ENCODE measurements at places on chromosomes 12 and 14.

- no peak for DNase-seq
Measured at GRCh38 chr12:67697967-67698366, 49.4 kb downstream of the DYRK2 start.

GRCh38 chr12:109888179-109889020 lies 8.1 kb upstream of the GLTP start:
- no peak for DNase-seq

DNA sequence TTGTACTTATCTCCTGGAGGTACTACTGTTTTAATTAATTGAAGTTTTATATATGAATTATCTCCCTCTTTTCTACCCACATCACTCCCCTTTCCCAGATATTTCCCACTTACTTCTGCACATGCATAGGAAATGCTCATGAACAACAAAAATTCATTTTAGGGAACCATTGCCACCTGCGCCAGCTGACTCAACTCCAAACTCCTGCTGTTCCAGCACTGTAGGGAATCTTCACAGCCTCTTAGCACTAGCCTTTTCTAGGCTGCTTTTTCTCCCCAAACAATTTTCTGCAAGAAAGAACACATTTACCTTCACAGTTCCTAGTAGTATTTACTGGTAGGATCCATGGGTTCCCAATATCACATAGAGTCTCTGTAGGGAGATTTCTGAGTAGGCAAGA lies 268.4 kb downstream of the LRFN5 start:
- DNase-seq, result no peak

GRCh38 chr12:89863493-89863938 lies 154.9 kb upstream of the ATP2B1 start:
- peak; percentile 54 for DNase-seq

DNA sequence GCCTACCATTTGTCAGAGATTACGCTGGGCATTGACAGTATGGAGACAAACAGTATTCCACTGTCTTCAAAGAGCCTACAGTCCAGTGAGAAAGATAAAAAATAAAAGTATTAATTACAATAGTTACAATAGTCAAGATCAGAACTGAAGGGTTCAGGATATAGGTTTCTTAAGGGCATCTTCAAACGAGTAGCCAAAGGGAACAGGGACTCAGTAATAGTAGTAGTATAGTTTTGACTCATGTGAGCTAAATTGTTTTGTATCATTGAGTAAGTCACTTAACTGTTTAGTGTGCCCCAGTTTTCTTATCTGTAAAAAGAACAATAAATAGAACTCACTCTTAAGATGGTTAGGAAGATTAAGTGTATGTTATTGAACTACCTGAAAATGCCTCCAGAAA lies 123.6 kb downstream of the METTL25 start:
- DNase-seq, result no peak

- DNase-seq, result no peak
Measured at GRCh38 chr14:69780952-69781351, 14.0 kb downstream of the SRSF5 start.

- no peak for DNase-seq
Measured at GRCh38 chr12:100069795-100070194, 72.9 kb downstream of the BLTP3B start.

DNA sequence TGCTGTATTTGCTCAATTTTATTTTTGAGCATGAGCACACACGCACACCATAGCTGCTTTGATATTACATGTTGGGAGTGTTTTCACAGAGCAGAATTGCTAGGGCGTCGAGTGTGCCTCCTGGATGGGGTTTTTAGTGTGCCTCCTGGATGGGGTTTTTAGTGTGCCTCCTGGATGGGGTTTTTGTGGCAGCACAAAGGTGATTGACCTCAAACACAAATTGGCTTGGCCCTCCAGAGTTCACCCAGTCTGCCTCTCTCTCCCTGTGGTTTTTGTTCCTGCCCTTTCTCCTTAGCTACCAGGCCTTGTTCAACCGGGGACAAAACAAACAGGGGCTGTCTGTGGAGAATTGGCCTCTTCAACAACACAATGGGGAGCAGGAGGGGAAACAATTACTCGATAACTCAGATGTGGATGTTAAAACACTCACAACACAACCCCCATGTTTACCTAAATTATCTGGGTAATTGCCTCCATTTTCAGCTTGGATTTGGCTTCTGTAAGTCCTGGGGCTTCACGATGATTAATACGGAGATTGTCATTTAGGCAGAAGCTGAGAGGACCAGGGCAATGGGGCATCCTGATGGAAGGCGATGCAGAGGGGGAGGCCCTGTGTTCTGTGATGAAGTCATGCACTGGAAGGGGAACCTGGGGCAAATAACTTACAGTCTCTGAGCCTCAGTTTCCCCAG lies 26.9 kb downstream of the TBX3 start:
- DNase-seq, result no peak

DNA sequence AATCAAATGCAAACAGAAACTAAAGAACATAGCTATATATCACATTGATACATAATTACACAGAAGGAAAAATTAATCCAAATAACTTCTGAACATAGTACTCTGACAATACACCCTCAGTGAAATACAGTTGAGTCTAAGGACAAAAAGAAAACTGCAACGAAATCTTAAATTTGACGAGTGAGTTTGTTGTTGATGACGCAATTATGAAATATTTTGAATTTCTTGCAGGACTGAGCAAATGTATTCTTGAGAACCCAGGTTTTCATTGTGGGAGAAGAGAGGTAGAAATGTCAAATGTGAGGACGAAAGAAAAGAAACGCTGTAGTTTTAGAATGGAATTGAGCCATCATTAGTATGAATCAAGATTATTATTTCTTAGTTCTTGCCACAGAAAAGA lies 46.3 kb downstream of the EGLN3 start:
- no peak for DNase-seq

Measured in activated T-helper 2 cell treated with anti-CD3 and anti-CD28 coated beads, Interferon-gamma antibody, Interleukin-2, Interleukin-4, amounts not matched to agents 10 μg/mL and 5 μg/mL and 100 μg/mL, durations not matched to agents 14 hours and 24 hours and 36 hours (primary cell).